Mesothelial cell of epicardium (in vitro differentiated cells): ENCODE measurements at places on chromosomes 3 and 15.

GRCh38 chr3:142850395-142851023 lies 38.4 kb downstream of the PCOLCE2 start:
- no peak overlapping the region for H3K27ac ChIP-seq
- H3K4me1 ChIP-seq = peaks cover 14% of the 10 kb centered on the region
- no peak overlapping the region for H3K4me3 ChIP-seq
- no peak for DNase-seq

GRCh38 chr3:126081618-126082361 lies 2.1 kb downstream of the SLC41A3 start:
- H3K27ac ChIP-seq = no peak overlapping the region
- no peaks in the 10 kb centered on the region for H3K27me3 ChIP-seq
- H3K4me3 ChIP-seq = no peak overlapping the region
- peaks cover 12% of the 10 kb centered on the region for H3K36me3 ChIP-seq
- DNase-seq = no peak

DNA sequence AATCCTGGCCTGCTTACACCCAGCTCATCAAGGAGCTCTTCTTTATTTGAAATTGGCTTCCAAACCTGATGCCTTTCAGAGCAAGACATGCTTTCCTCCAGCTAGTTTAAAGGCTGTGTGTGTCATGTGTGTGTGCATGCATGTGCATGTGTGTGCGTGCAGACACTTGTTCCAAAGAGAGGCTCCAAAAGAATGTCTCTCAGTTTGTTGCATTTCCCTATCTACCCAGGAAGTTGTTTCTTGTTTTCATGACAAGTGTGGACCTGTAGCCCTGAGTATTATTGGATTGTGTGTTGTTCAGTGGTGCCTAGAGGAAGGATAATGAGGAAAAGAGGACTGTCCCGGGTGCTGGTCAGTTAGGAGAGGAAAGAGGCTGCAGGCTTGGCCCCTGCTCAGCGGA lies 240.0 kb downstream of the THSD4 start:
- H3K4me3 ChIP-seq = no peak overlapping the region
- H3K27me3 ChIP-seq = no peaks in the 10 kb centered on the region
- H3K27ac ChIP-seq = no peak overlapping the region
- no peak for DNase-seq
- peaks cover 25% of the 10 kb centered on the region for H3K4me1 ChIP-seq
- no peaks in the 10 kb centered on the region for H3K36me3 ChIP-seq

- no peak overlapping the region for H3K4me3 ChIP-seq
- peaks cover 4% of the 10 kb centered on the region for H3K36me3 ChIP-seq
- H3K4me1 ChIP-seq = peaks cover 15% of the 10 kb centered on the region
- DNase-seq = no peak
- no peak overlapping the region for H3K27ac ChIP-seq
Observed at GRCh38 chr3:97914388-97914787, 57.8 kb downstream of the RIOX2 start.

DNA sequence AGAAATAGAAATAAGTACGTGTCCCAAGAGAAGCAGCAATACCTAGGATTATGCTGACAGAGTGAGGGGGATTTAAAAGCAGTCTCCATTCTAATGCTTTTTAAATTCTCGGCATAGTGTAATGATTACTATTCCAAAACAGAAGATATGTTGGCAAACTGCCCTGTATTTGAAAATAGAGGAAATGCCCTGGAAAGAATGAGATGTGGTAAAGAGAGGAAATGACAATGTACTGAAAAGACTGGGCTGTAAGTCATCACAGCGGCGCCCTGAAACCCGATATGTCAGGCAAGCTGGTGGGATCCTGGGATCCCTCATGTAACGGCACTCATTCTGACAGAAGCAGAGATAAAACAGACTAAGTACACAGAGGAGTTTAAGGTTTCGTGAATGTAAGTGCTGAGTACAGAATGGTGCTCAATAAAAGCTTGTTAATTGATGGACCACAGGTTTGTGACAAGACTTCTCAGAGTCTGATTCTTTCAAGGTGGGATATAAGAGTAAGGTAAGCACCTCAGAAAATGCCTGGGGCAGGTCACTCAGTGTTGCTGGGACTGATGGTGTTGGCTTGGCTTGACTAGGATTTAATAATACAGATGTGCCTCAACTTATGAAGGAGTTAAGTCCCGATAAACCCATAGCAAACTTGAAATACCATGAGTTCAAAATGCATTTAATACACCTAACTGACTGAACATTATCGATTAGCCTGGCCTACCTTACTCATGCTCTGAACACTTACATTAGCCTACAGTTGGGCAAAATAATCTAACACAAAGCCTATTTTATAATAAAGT lies 91.4 kb downstream of the NFKBIZ start:
- no peaks in the 10 kb centered on the region for H3K36me3 ChIP-seq
- H3K4me1 ChIP-seq = peaks cover 10% of the 10 kb centered on the region
- DNase-seq = peak; percentile 38

DNA sequence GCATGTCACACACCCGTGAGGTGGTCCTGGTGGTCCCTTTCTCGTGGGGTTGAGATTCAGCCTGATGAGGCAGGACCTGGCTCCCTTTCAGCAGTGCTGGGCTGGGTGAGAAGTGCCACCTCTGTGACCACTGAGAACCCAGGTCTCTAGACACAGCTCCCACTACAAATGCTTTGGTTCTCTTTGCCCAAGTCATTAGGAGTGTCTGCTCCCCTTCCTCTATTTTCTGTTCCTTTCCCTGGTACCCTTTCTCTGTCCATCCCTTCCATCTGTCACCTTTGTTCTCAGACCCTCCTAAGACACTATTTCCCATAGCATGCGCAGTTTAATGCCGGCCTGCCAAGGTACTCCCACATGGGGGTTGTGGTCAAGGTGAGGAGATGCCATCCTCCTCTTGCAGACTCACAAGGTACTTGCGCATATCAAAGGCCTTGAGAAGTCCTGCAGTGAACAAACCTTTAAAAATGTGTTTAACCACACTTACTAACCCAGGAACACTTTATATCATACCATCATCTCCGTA lies 297.7 kb downstream of the LRTM1 start:
- H3K27ac ChIP-seq = no peak overlapping the region
- no peak overlapping the region for H3K4me3 ChIP-seq
- peaks cover 20% of the 10 kb centered on the region for H3K27me3 ChIP-seq
- H3K36me3 ChIP-seq = no peaks in the 10 kb centered on the region

DNA sequence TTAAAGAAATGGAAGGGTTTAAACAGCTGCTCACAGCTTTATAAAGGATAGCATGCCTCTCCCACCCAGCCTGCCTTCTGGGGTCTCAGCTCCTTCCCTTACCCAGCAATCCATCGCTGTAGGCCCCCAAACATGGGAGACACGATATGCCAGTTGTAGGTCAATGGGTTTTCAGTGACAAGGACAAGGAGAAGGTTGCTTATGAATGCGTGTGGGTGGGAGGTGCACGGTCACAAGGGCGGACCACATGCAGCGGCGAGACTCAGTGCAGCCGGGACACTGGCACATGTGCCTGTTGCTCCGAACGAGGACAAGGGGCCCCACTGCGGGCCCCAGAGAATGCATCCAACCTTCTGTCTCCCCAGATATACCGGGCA lies 67.0 kb downstream of the MGLL start:
- H3K36me3 ChIP-seq = no peaks in the 10 kb centered on the region
- H3K27ac ChIP-seq = no peak overlapping the region
- H3K4me1 ChIP-seq = no peaks in the 10 kb centered on the region
- no peak overlapping the region for H3K4me3 ChIP-seq
